GM19239 (cell line): ENCODE measurements at places on chromosomes 13 and 19.

- peak; percentile 53 for DNase-seq
Observed at GRCh38 chr19:5828661-5829566, 10.6 kb downstream of the FUT6 start.

DNA sequence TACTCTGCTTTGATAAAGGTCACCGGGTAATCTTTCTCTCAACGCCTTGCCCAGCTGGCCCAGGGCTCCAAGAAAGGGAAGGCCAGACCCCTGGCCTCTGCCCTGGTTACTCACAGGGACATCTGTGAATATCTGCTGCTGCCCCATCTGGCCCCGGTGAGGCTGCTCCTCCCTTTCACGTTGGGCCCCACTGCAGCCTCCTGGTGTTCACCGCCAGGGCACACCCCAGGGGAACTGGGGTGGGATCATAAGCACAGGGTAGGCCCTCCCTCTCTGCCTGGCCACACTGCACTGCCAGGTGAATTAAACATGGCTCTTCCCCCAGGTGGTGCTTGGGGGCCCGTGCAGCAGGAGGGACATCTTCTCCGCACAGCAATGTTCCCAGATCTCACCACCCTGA is 12.7 kb downstream of the LAIR1 start:
- DNase-seq = no peak

DNA sequence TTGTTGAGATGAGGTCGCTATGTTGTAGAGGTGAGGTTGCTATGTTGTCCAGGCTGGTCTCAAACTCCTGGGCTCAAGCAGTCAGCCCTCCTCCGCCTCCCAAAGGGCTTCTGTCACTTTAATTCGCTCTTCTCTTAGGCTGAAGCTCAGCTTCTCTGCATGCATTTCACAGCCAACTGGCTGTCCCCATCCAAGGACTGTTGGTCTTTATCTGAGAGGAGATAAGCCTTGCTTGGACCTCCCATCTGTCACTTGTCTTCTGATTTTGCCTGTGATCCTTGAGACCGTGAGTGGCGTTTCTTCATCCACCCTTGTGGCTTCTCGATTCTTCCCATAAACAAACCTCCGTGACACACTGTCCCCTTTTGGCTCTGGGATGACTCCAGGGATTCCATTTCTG is 24.4 kb downstream of the CERS1 start:
- DNase-seq = no peak

- no peak for DNase-seq
Observed at GRCh38 chr13:19345916-19346422, 164.3 kb upstream of the TUBA3C start.

DNA sequence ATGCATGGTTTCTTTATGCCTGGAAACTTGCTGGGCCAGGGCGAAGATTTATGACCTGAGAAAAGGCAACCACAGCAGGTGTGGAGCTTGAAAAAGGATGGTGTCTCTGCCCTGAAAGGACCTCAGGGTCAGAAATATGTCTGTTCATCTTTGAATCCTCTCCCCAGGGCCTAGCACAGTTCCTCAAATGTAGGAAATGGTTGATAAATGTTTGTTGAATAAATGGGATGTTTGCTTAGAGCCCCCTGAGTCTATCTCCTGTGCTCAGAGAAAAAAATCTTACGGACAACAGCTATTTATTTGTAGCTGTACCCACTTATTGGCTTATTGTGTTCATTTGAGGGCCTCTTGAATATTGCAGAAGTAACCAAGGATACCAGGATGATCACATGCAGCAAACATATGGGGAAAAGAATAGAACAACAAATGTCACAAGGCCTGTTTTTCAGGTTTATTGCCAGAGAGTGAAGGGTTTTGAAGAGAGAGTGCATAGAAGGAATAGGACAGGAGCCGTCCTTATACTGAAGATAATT is 114.5 kb downstream of the KLF5 start:
- DNase-seq = no peak

DNA sequence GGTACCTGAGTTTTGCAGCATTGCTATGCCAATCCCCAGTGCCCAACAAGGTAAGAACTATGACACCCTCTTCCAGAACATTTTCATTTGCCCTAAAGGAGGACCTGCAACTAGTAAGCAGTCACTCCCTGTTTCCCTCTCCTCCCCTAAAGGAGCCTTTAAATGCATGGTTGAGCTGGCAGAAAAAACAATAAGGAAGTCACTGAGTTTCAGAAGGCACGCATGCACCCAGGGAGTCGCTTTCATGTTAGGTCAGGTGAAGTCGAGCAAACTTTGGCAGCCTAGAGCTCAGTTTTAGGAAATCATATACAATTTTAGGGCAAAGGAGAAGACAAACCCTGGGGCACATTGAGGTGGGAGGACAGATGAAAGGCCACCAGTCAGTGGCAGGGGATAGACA is 11.8 kb downstream of the NLRP11 start:
- DNase-seq = no peak

GRCh38 chr13:28557725-28558520 is 63.0 kb upstream of the FLT1 start:
- no peak for DNase-seq

DNA sequence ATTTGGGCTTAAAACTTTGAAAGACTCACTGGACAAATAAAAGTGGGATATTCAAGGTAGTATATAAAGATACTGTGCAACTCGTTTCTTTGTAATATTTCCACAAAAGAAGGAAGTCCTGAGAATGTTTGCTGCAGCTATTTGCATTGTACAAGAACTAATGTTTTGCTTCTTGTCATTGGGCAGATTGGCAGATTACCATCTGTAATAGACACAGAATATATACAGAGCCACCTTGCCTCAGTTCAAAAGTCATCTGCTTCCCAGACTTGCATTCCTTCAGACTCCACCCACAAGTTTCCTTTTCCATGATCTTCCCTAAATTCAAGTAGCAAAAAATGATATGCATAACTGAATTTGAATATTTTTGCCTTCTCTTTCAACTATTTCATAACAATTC is 145.1 kb downstream of the EFNB2 start:
- no peak for DNase-seq

DNA sequence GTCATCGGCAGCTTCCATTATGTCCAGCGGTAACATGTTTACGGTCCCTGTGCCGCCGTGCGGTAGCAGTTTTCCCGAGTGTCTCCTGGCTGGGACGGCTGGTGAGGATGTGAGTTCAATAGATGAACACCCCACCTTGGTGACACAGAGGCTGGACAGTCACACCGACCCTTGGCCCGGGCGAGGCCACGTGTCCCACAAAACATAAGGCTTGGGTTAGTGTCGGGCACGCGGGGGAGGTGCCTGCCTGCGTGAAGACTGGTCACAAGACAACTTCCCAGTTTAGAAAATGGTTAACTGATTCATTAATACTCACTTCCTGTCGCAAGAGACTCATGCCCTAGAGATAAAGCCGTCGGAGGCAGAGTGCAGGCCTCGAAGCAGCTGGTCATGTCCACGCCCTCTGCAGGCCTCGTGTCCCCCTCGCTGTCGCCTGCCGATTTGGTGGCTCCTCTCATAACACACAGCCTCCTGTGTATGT is 17.2 kb downstream of the RASA3 start:
- no peak for DNase-seq

GRCh38 chr13:113158946-113159345 is 498 bp downstream of the PROZ start:
- no peak for DNase-seq

GRCh38 chr13:88188986-88189385 is 517.8 kb downstream of the SLITRK5 start:
- DNase-seq = no peak

- DNase-seq = no peak
Observed at GRCh38 chr13:59951011-59951410, 212.7 kb downstream of the DIAPH3 start.

- DNase-seq = no peak
Observed at GRCh38 chr13:71255633-71256032, 611.4 kb downstream of the DACH1 start.

DNA sequence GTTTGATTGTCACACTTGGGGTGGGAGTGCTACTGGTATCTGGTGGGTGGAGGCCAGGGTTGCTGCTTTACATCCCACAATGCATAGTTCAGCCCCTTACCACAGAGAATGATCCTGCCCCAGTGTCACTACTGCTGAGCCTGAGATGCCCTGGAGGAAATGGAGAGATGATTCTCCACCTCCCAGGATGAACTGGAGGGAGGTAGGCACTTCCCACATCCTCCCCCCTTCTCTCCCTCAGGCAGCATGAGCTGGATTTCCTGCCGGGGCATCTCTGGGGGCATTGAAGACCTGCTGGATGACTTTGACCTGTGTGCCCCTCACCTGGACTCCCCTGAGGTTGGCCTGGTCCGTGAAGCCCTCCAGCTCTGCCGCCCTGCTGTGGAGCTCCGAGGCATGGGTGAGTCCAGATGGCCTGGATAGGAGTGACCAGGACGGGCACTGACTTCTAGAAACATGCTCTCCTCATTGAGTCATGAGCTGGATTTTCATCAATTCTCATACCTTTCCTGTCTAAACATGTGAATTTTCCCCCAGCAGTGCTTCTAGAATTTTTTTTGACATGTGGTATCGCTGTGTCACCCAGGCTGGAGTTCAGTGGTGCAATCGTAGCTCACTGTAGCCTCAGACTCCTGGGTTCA is 45.3 kb downstream of the NWD1 start:
- DNase-seq = no peak

DNA sequence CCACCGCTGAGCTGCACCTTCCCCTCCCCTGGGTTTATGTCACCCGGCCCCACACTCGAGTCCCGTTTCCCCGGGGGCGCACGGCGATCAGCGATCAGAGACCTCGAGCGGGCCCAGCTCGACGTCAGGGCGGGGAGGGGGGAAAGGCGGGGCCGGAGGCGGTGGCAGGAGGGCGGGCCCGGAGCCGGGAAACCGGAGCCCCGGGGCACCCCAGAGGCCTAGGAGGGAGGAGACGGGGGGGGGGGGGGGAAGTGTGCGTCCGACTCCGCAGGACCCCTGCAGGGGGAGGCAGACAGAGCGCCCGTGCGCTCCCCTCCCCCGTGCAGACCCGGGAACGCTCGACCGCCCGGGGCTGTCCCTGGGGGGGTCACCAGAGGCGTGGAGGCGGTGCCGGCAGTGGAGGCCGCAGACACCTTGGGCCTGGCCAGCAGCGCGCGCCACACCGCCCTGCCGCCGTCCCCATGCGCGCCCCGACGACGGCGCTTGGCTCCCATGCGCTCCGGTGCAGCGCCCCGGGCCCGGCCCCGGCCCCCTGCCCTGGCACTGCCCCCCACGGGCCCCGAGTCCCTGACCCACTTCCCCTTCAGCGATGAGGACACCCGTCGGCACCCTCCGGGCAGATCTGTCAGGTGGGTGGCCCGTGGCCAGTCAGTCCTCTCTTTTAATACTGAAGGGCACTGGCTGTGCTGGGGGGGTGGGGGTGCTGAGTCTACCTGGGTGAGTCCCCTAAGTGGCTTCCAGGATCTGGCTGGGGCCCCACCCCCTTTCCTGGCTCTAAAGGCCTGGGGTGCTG is 11.8 kb downstream of the PDE4A start:
- no peak for DNase-seq

DNA sequence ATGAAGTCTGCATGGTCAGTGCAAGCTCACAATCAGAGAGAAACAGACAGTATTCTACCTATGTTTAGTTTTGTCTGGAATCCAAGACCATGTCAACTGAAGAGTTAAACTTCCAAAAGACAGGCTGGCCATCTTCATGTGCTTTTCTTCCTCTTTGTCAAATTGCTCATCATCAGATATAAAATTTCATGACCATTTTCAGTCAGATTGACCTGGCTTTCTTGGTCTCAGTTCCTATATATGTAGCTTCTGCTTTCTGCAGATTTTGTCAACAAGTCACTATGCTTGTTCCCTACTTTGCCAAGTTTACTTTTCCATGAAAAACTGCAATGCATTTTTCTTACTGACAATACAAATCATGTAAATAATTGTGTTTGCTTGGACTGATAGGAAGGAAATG is 13.9 kb downstream of the SLC46A3 start:
- DNase-seq = no peak

GRCh38 chr13:58051807-58052375 is 420.3 kb downstream of the PCDH17 start:
- no peak for DNase-seq

GRCh38 chr13:113786262-113786841 is 27.3 kb downstream of the TMEM255B start:
- DNase-seq = no peak

- DNase-seq = no peak
Observed at GRCh38 chr13:29961036-29961670, 110.7 kb upstream of the UBL3 start.

DNA sequence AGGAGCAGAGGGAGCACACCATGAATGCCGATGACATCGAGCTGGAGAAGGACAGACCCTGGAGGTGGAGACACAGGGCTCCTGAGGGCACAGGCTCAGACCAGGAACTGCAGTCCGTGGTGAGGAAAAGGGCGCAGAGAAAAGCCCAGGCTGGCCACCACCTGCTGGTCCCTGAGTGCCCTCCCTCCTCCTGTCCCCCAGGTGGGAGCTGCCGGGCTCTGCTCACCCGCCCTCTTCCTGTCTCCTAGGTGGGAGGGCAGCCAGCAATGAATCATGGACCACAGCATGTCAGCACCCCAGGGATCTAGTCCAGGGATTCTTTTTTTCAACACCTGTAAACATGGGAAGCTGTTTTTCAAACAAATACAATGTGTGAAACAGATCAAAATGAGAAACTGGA is 94.6 kb upstream of the ARHGEF7 start:
- DNase-seq = no peak

DNA sequence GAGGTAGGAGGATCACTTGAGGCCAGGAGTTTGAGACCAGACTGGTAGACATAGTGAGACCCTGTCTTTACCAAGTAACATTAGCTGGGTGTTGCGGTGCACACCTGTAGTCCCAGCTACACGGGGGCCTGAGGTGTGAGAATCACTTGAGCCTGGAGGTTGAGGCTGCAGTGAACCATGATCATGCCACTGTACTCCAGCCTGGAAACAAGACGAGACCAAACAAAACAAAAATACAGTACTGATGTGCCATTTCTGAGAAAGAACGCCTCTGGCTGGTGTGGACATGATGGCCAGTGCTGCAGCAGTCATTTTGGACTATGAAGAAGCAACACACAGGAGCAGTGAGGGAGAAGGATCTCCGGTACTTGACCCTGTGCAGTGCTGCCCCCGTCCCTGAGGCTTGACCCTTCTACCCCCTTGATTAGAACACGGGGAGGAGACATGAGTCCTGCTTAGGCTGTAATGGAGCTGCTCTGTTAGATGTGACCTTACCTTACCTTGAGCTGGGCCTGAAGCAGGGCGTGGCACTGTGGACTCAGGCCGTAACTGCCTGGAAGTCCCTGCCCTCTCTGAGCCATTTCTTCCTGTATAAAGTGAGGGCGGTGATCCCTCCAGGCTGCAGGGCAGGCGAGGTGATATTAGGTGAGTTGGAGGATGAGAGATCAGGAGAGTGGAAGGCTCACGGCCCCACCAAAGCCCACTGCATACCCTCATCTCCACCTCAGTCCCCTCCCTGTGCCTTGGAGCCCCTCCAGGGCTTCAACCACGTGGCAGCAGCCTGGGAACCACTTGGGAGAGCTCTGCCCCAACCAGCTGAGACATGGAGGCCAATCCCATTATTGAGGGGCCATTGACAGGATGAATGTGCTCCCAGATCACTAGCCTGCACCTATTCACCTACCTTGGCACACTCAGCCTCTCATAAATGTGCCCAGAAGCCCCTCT is 5.9 kb downstream of the RPL18A start:
- no peak for DNase-seq
